Glutamatergic neuron (in vitro differentiated cells): ENCODE measurements at places on chromosomes 3 and 15. TPM values are rescaled to one million over a fixed set of nuclear protein-coding genes. Genes with fewer than 3 reads are reported as not detected.

MYRIP gene
- total RNA-seq, result 1.8 TPM

FOXB1 gene
- total RNA-seq, result not detected

- H3K36me3 ChIP-seq, result no peaks in the 10 kb centered on the region
- no peak for DNase-seq
- H3K27ac ChIP-seq, result no peak overlapping the region
- peaks cover 11% of the 10 kb centered on the region for H3K27me3 ChIP-seq
- H3K4me1 ChIP-seq, result peaks cover 14% of the 10 kb centered on the region
- H3K4me3 ChIP-seq, result peak overlapping the region; percentile 96
Observed at GRCh38 chr3:49170744-49171118, 667 bp upstream of the KLHDC8B start.

- peaks cover 14% of the 10 kb centered on the region for H3K4me1 ChIP-seq
- H3K27ac ChIP-seq, result no peak overlapping the region
- no peak overlapping the region for H3K4me3 ChIP-seq
- H3K27me3 ChIP-seq, result no peaks in the 10 kb centered on the region
- no peak for DNase-seq
Observed at GRCh38 chr15:48002767-48003166, 118.0 kb upstream of the SLC24A5 start.

- no peak overlapping the region for H3K4me3 ChIP-seq
- no peak for DNase-seq
- H3K27me3 ChIP-seq, result no peaks in the 10 kb centered on the region
- H3K4me1 ChIP-seq, result no peaks in the 10 kb centered on the region
- no peaks in the 10 kb centered on the region for H3K36me3 ChIP-seq
Observed at GRCh38 chr3:176041812-176042211, 1155.5 kb downstream of the TBL1XR1 start.

DNA sequence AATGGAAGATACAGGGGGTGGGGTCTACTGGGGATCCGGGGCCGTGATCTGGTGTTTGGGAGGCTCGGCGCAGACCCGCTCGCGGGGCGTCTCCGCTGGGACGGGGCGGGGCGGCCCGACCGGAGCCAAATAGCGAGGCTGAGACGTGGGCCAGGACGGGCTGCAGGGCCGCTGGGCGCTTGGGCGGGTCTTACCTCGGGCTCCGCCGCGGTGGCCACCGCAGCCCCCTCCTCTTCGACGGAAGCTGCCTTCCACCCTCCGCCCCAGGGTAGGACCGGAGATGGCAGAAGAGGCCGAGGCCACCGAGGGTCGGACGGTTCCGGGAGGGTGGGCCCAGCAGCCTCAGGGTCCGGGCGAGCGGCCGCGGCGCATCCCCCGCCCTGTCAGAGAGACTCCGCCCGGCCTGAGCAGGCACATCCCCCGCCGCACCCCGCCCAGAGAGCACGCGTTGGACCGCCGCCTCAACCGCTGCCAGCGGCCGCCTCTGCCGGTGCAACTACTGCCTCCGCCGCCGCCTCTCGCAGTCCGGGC, 399 bp downstream of the MYO9A start:
- peak overlapping the region; percentile 98 for H3K27ac ChIP-seq
- peaks cover 25% of the 10 kb centered on the region for H3K4me1 ChIP-seq
- H3K4me3 ChIP-seq, result peak overlapping the region; percentile 98
- peak; percentile 80 for DNase-seq

GRCh38 chr15:70853318-70853972, 512 bp downstream of the LARP6 start:
- H3K36me3 ChIP-seq, result no peaks in the 10 kb centered on the region
- peaks cover 9% of the 10 kb centered on the region for H3K27me3 ChIP-seq
- peaks cover 5% of the 10 kb centered on the region for H3K4me1 ChIP-seq
- peak overlapping the region; percentile 83 for H3K4me3 ChIP-seq
